ENCODE measurements at places on chromosomes 3 and 15. TPM values are rescaled to one million over a fixed set of nuclear protein-coding genes. Genes with fewer than 3 reads are reported as not detected.

Gene HTR3E
- total RNA-seq, result not detected

Gene LYZL4
- not detected for total RNA-seq

Gene SEMA7A
- 88.0 TPM for total RNA-seq

Gene SMCO1
- total RNA-seq, result not detected

Gene IL17RC
- 0.42 TPM for total RNA-seq

Gene CLRN1
- total RNA-seq, result not detected

Gene SLC28A2
- not detected for total RNA-seq

Gene RLBP1
- not detected for total RNA-seq

Gene SUCNR1
- not detected for total RNA-seq

Gene MASP1
- total RNA-seq, result not detected

Gene UROC1
- not detected for total RNA-seq

Gene RETNLB
- not detected for total RNA-seq

Gene FRMD4B
- total RNA-seq, result 60.9 TPM

Gene DAZL
- 0.07 TPM for total RNA-seq

Gene STRIT1
- not detected for total RNA-seq

Gene SAMD7
- not detected for total RNA-seq

Gene PPP2R3A
- 0.49 TPM for total RNA-seq

Gene HCN4
- not detected for total RNA-seq

Gene ISLR2
- not detected for total RNA-seq

Gene LSAMP
- total RNA-seq, result not detected

Gene CYP11A1
- not detected for total RNA-seq

Gene IQCF5
- not detected for total RNA-seq

Gene GHSR
- not detected for total RNA-seq

Gene PTX3
- total RNA-seq, result not detected

Gene FGF12
- total RNA-seq, result not detected

Gene ECE2
- total RNA-seq, result not detected

Gene TRIM59
- 31.8 TPM for total RNA-seq

Gene TMCO5A
- not detected for total RNA-seq

Gene ITIH4
- total RNA-seq, result 3.6 TPM

Gene PDZRN3
- not detected for total RNA-seq

Gene LRRC3B
- total RNA-seq, result not detected

Gene ZNF860
- 0.19 TPM for total RNA-seq

Gene IMPG2
- 0.05 TPM for total RNA-seq

Gene KCNH8
- not detected for total RNA-seq

Gene FOXL2
- total RNA-seq, result not detected

Gene CCDC71
- total RNA-seq, result 26.7 TPM

Gene CRABP1
- total RNA-seq, result not detected

Gene COPB2
- total RNA-seq, result 99.0 TPM

Gene FANCI
- 189 TPM for total RNA-seq

Gene DUT
- total RNA-seq, result 259 TPM

Gene SLC22A14
- total RNA-seq, result not detected

Gene CELF6
- 0.21 TPM for total RNA-seq

Gene ABHD6
- 10.8 TPM for total RNA-seq
